ENCODE measurements at places on chromosomes 13 and 19.

DNA sequence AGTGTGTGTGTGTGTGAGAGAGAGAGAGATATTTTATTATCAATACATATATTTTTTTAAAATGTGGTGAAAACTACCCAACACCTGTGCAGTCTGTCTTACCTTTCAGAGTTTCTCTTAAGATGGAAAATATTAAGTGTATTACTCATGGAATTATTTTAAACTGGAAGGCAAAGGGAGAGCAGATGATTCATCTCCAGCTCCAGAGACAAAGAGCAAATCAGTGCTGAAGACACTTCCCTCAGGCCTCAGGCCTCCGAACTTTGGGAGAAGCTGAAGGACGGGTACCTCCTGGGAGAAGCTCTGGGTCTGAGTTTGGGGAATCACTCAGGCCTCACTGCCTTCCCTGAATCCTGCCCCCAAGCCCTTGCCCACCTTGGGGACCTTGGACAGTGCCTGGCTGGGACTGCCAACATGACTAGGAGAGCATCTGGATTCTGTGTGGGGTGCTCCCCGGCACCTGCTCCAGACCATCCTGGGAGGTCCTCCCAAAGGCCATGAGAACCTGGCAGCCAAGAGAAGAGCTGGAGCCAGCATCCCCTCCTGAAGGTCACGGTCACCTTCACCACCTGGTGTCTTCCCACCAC lies 170.4 kb upstream of the UBL3 start:
- H3K36me3 ChIP-seq, result no peaks in the 10 kb centered on the region
- peaks cover 9% of the 10 kb centered on the region for H3K27me3 ChIP-seq
- H3K4me1 ChIP-seq, result peaks cover 2% of the 10 kb centered on the region

GRCh38 chr13:27415116-27415515 lies 9.3 kb upstream of the GTF3A start:
- no peaks in the 10 kb centered on the region for H3K4me1 ChIP-seq
- H3K27me3 ChIP-seq, result peaks cover 3% of the 10 kb centered on the region
- no peak overlapping the region for H3K4me3 ChIP-seq
- no peak overlapping the region for H3K27ac ChIP-seq

DNA sequence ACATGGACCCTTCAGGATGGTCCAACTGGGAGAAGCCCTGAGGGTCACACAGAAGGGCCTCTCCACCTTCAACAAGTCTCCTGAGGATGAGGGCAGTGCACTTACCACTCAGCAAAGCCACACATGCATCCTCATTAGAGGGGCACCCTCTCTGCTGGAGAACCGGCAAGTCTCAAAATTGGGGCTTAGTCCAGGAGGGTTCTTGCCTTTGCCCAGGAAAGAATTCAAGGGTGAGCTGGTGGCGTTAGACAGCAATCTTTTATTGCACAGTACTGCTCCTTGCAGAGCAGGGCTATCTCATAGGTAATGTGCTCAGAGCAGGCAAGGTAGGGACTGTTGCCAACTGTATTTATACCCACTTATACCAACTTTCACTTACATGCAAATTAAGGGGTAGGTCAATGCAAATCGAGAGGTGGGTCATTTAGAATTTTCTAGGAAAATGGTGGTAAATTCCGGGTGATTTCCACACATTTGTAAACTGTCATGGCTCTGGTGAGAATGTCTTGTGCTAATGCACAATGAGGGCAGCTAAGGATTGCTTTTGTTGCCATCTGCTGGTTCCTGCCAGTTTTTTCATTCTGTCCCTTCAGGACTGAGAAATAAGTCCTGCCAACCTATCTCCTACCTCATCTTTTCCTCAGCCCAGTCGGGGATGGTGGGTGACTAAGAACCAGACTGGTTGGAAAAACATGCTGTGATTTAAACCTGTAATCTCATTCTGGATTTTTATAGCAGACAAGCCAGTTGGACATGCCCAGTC lies 27.8 kb upstream of the IGSF23 start:
- H3K4me3 ChIP-seq, result no peak overlapping the region
- peaks cover 27% of the 10 kb centered on the region for H3K27me3 ChIP-seq
- no peak for DNase-seq
- peaks cover 2% of the 10 kb centered on the region for H3K4me1 ChIP-seq
- H3K27ac ChIP-seq, result no peak overlapping the region

- peaks cover 28% of the 10 kb centered on the region for H3K36me3 ChIP-seq
- peaks cover 6% of the 10 kb centered on the region for H3K4me1 ChIP-seq
- DNase-seq, result no peak
- H3K27ac ChIP-seq, result peak overlapping the region; percentile 26
- H3K4me3 ChIP-seq, result no peak overlapping the region
Observed at GRCh38 chr19:23917856-23918255, 3.2 kb downstream of the ZNF726 start.

DNA sequence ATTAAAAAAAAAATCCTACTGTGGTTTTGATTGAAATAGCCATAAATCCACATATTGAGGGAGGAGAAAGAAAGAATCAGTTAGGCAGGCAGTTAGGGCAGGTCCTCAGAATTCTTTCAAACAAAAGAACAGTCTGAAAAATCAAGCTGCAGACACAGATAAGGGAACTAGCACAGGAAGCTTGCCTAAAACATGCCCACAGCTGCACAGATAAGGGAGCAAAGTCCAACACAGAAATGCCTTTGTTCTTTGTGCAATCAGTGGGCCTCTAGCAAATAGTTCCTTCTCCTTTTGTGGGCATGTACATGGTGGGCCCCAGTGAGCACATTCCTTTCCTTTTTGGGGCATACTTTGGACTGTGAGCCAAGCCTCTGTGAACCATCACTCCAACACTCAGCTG lies 42.7 kb downstream of the UTP14C start:
- DNase-seq, result no peak
- no peak overlapping the region for H3K4me3 ChIP-seq
- no peak overlapping the region for H3K27ac ChIP-seq
- H3K27me3 ChIP-seq, result peaks cover 23% of the 10 kb centered on the region
- peaks cover 7% of the 10 kb centered on the region for H3K36me3 ChIP-seq

All from stimulated activated naive B cell treated with anti-CD40 and anti-IgM and Interleukin-4, amounts not matched to agents 10 μg/mL and 1 μg/mL and 100 μg/mL, for 72 hours (primary cell).